ENCODE measurements at places on chromosomes 12 and 14.

GRCh38 chr14:104556256-104557021 is 23.1 kb upstream of the C14orf180 start:
- DNase-seq = no peak

DNA sequence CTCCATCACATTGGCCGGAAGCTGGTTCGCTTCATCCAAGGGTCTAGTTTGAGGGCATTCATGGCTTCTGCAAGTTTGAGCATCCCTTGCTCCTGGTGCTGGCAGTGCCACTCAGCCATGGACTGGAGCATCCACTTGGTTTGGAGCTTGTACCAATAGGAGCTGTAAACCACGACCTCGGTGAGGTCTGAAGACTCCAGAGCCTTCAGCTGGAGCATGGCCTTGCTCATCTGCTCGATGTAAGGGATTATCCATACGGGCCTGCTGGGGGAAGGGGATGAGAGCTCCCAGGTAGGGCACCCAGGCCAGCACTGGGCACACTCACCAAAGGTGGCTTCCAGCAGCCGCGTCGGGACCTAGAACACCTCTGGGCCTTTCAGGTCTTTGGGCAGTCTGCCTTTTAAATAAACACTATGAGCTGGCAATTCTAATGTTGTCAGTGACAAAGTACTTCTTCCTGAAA is 13.5 kb downstream of the FOS start:
- no peak for DNase-seq

- DNase-seq = peak; percentile 83
Measured at GRCh38 chr12:50057000-50057841, at the start of gene ASIC1. TSS of gene ASIC1 (plus strand) at chr12:50057596. CDS start at chr12:50058767, 1,171 bp downstream.

GRCh38 chr14:95052016-95052585 is 105.2 kb downstream of the DICER1 start:
- DNase-seq = no peak

DNA sequence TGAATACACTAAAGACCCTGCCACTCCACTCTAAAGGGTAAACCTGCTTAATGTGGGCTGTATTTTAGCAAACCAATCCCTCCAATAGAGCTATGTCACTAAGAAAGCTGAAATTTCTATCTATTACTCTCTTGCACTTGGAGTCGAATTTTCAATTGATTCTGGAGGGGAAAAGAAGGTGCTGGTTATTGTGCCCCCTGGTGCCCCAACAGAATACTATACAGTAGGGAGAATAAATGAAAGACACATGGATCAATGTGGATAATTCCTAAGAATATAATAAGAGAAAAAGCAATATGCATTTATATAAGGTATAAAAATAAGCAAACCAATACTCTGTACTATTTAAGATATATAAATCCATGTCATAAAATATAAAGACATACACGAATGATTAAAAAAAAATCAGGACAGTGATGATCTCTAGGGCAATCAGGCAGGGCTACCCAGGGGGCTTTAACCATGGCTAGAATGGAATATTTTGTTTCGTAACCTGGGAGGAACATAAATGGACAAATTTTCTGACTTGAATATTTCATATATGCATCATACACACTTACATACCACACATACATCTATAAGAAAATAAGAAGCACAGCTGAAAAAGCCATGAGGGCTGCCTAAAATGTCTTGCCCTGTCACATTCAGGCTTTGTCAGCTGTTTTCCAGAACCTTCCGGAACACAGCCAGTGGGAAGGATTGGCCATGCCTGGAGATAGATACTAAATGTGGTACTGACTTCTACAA is 54.4 kb downstream of the EFCAB11 start:
- no peak for DNase-seq
